COR-L47 (cell line): ENCODE measurements at places on chromosomes 4 and X.

DNA sequence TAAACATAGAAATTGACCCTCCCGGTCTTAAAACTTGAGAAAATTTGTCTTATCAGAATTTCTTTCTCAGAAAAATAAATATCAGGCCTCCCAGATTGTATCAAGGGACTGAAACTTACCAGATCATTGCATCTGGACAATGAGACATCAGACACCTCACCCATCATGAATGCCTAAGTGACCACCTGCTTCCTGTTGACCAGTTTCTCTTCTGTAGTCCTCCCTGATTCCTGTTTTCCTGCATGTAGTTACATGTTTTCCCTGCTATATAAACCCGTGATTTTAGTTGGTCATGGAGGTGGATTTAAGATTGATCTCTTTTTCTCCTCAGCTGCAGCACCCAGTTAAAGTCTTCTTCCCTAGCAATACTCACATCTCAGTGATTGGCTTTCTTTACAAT is 548.1 kb downstream of the PPP4R3C start:
- DNase-seq = no peak

DNA sequence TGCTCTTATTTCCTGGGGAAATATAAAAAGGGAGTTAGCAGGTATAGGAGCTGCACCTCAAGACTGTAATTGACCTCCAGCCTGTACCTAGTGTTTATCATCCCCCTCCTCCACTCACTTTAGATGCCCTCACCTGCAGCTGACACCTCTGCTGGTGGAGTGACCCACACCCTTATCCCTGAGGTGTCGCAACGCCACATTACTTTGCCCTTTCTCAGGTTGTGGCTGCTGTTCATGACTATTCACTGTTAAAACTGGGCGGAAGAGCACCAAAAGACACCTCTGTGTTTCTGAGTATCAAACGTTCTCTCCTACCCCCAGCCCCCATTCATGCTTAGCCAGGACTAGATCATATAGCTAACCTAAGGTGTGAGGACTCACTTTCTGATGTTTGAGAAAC is 101.5 kb upstream of the ADAMTS3 start:
- no peak for DNase-seq

GRCh38 chr4:167383291-167383690 is 149.0 kb upstream of the SPOCK3 start:
- DNase-seq = no peak

GRCh38 chr4:182600856-182601255 is 316.3 kb downstream of the DCTD start:
- no peak for DNase-seq
